ENCODE measurements at places on chromosomes 1 and 21.

DNA sequence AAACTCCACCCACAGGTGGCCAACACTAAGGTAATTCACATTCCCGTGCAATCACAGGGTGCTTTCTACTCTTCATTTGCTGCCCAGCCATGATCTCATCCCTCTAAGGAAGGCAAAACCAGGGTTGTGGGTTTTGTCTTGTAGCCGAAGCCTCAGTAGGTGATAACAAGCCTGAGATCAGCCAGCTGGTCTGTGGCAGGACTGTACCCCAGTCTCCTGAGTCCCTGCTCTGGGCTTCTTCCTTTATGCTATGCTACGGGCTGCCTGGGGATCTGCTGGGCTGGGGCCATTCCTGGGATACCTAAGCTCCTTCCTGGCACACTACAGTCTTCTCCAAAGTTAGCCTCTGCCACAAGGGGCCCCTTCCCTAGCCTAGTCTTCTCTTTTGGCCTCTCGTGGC is 9.8 kb downstream of the PPFIA4 start:
- DNase-seq = no peak

DNA sequence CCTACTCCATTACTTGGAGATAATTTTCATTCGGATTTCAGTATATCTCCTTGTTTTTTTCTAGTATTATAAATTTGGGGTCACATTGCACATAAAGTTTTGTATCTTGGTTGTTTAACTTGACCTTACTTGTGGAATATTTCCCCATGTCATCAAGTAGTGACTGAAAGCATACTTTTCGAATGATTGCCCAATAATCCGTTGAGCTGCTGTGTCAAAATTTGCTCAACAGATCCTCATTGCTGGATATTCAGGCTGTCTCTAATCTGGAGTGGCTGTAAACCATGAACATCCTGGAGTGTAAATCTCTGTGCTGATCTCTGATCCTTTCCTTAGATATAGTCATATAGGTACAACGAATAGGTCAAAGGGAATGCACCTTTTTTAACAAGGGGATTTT is 4.9 kb downstream of the NIPAL3 start:
- no peak for DNase-seq

DNA sequence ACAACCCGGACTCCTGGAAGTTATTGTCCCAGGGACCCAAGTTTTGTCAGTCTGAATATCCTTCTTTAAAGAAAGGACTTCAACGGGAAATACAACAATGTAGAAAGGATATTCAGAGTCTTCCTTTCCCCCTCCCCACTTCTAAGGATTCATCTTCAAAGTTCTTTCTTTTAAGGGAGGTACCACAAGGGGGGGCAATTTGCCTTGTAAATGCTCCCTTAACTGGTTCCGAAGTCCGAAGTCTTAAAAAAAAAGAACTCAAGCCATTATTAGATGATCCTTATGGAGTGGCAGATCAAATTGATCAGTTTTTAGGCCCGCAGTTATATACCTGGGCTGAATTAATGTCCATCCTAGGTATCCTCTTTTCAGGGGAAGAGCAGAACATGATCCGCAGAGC is 47.0 kb downstream of the SERINC2 start:
- no peak for DNase-seq

DNA sequence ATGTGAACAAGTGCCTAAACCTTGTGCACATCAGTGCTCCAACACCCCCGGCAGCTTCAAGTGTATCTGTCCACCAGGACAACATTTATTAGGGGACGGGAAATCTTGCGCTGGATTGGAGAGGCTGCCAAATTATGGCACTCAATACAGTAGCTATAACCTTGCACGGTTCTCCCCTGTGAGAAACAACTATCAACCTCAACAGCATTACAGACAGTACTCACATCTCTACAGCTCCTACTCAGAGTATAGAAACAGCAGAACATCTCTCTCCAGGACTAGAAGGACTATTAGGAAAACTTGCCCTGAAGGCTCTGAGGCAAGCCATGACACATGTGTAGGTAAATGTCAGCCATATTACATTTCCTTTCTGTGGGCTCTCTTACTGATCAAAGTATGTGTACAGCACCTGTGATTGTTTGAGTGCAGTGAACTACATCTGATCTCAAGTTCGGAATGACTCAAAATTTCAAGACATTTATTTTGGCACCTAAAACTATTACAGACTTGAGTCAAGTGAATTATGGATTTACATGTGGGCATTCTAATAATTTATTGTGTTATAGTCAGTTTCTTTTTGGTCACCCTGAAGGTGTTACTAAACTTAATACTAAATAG is 196.5 kb downstream of the TPR start:
- DNase-seq = no peak

DNA sequence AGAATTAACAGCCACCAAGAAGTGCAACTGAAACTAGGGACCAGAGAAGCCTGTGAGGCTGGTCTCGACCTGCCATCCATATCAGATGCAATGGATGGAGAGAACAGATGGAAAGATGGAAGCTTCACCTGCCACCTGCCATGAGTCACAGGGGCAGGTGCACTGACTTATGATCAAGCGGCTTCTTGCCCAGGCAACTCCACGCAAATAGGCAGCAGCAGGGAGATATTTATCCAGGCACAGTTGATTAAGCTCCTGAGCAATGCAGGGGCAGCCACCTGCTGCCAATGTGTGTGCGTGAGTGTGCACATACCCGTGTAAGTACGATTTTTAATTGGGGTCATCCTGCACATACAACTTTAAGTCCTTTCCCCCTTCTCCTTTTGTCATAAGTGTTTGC is 174.2 kb downstream of the PTPRU start:
- DNase-seq = no peak

GRCh38 chr1:64304823-64305222 is 101.4 kb downstream of the UBE2U start:
- DNase-seq = no peak

- DNase-seq = no peak
Measured at GRCh38 chr1:72186733-72187307, 95.5 kb downstream of the NEGR1 start.

DNA sequence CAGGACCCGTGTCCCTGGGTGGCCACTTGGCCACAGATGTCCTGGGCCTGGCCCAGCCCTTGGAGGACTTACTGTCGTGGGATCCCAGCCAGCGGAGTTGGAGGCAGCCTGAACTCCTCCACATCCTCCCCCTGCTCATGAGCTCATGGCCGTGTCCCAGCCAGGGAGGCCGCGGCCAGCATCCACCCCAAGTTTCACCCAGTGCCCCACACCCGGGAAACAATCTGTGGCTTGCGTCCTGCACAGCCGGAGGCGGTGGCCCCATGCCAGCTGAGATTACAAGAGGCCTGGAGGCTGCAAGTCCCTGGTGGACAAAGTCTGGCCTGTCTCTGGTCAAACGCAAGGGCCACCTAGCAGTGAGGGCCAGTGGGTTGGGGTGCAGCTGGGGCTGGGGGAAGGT is 27.5 kb upstream of the TMEM52 start:
- DNase-seq = no peak

GRCh38 chr1:20355101-20355827 is 64.6 kb downstream of the VWA5B1 start:
- no peak for DNase-seq

- DNase-seq = no peak
Measured at GRCh38 chr1:41700986-41701535, 216.6 kb upstream of the EDN2 start.

DNA sequence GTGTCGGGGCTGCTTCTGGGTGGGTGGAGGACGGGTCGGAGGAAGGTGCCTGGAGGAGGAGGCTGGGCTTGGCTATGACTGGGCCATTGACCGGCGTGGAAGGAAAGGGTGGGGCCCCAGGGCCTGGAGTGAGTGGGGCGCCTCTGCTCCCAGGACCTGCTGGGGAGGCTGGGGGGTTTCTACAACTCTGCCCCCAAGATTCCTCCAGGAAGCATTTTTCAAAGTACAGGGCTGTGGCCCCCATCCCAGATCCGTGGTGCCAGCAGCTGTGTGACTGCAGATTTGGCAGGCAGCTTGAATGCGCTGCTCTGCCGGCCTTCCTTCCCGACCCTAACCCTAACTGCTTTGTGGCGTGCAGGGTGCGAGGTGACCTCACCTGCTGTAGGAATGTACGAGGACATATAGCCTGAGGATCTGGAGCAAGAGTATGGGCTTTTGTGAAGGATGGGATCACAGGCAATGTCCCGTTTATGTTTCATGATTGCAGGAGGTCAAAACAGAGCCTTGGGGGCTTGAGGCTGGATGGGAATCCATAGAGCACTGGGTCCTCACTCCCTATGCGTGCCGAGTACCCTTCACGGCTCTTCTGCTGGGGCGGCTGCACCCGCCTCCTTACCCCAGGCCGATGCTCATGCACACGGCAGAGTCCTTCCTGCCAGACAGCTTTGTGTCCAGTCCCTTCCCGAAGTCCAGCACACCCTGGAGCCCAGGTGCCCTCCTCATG is 24.7 kb downstream of the TRPM2 start:
- no peak for DNase-seq

GRCh38 chr1:108357802-108358201 is 92.3 kb upstream of the NBPF6 start:
- no peak for DNase-seq

DNA sequence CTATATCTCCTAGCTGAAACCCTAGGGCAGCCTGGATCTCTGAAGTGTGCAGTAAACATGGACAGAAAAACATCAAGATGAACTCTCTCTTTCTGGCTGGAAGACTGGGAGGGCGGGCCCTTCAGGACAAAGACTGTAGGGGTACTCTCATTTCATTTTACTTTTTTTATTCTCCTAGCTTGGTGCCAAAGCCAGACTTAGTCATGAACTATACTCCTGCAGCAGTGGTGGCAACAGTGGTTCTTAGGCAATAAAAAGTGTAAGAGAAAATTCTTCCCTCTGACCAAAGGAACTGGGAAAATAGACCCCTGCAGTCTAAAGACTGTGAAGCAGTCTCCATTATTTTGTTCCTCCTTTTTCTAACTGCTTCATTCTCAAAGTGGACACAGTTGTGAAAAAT is 213.8 kb upstream of the JUN start:
- no peak for DNase-seq

GRCh38 chr1:233971753-233972152 is 67.3 kb downstream of the SLC35F3 start:
- no peak for DNase-seq

GRCh38 chr1:240831922-240832321 is 220.0 kb upstream of the GREM2 start:
- DNase-seq = no peak

DNA sequence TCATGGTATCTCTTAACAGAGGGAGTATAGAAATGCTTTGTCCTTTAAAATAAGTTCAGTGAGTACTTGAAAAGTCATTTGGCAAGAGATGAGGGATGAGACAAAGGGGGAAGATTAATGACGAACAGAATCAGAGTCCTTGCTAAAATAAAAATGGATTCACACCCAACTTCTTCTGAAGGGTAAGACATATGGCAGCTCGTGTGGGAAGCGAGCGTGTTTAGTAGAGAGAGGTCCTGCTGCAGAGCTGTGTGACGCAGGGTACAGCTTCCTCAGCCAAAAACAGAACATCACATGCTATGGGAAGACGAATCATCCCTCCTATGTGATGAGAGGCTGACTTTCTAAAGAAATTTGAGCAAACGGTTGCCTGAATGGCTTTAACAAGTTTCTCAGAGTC is 158.5 kb upstream of the LMO4 start:
- no peak for DNase-seq

DNA sequence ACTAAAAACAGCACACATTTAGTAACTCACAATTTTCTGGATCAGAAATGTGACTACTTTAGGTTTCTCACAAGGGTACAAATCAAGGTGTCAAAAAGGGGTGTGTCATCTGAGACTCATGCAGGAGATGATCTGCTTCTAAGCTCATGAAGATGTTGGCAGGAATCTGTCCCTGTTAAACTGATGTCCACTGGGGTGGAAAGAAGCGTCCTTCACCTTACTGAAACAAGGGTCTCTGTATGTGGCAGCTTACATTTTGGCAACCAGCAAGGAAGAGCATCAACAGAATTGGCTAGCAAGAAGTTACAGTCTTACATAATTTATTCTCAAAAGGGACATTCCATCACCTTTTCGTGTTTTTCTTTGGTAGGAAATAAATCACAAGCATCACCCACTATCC is 1223.8 kb downstream of the AMY1C start:
- DNase-seq = no peak

DNA sequence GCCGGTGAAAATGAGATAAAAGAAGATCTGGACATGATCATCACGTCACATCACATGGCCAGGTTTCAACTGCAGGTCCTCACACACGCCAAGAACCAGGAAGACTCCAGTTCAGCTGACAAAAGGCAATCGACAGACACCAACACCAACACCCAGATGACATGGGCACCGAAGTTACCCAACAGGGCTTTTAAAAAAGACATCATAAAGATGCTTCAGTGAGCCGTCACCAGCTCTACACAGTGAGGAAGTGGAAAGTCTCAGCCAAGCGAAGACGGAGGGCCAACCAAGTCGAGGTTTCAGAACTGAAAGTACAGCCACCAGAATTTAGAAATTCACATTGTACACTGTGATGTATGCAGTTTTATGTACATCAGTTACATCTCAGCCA is 154.3 kb upstream of the COL6A1 start:
- DNase-seq = no peak

DNA sequence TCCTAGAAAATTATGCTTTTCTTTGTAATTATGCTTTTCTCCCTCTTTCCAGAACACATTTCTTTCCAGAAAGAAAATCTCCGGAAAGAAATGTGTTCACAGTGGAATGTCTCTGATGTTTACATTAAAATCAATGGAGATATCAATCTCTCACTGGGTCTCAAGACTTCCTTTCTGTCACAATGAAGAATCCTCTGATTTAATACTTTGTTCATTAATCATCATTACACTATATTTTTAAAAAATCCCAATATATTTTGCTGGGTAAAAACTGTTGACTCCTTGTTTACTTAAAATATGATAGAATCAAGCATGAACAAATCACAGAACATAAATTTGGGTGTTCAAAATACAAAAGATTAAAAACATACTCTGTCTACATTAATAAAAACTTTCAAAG is 26.3 kb upstream of the TGFBR3 start:
- DNase-seq = no peak

DNA sequence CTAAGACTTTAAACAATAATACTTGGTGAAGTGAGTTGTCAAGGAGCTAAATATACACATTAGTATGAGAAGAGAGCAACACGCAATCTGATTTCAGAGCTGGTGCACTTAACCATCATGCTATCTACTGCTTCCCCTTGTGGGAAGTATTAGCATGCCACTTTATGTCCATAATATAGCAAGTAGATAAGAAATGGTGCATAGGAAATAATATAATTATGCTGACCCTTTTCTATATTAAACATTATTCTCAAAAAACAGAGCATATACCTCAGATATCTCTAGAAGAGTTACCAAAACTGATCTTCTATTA is 63.4 kb downstream of the MAGI3 start:
- no peak for DNase-seq

GRCh38 chr1:18666317-18666920 is 35.8 kb downstream of the PAX7 start:
- no peak for DNase-seq

GRCh38 chr21:44285138-44285992 is at the start of gene AIRE:
TSS of gene AIRE (plus strand) at chr21:44285876. CDS start at chr21:44286007, 131 bp downstream.
- no peak for DNase-seq

- DNase-seq = no peak
Measured at GRCh38 chr1:52677076-52677806, 20.9 kb downstream of the COA7 start.
